Cardiac muscle cell (in vitro differentiated cells and primary cell): ENCODE measurements at places on chromosomes 5 and 9. TPM values are rescaled to one million over a fixed set of nuclear protein-coding genes. Genes with fewer than 3 reads are reported as not detected.

IL13 gene
- not detected in 2 replicates for total RNA-seq

DCP2 gene
- total RNA-seq = 20.7 and 23.9 TPM in 2 replicates

RNF183 gene
- 0.06 and 0.53 TPM in 2 replicates for total RNA-seq

DOCK2 gene
- total RNA-seq = 3.3 and 4.7 TPM in 2 replicates

ZNF622 gene
- 38.5 and 44.3 TPM in 2 replicates for total RNA-seq

PLAC8L1 gene
- total RNA-seq = not detected in 2 replicates

- DNase-seq = no peak
These were observed 172.7 kb upstream of the KLF9 start for GRCh38 chr9:70587201-70587600.

DNA sequence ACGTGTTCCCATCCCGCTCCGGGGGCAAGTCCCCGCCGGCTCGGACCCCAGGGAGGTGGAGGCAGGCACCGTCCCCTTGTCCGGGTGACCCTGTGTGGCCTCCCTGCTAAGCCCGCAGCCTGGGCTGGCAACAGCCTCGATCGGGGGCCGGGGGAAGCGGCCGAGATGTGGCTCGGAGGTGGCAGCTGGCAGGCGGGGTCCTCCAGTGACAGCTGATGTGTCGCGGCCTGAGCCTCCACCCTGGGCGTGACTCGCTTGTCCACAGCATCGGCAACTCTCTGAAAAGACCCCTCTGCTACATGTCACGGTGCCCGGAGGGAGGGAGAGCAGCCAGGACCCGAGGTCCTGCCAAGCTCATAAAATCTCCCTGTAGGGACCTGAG is 124.8 kb upstream of the IRX4 start:
- no peak for DNase-seq

DNA sequence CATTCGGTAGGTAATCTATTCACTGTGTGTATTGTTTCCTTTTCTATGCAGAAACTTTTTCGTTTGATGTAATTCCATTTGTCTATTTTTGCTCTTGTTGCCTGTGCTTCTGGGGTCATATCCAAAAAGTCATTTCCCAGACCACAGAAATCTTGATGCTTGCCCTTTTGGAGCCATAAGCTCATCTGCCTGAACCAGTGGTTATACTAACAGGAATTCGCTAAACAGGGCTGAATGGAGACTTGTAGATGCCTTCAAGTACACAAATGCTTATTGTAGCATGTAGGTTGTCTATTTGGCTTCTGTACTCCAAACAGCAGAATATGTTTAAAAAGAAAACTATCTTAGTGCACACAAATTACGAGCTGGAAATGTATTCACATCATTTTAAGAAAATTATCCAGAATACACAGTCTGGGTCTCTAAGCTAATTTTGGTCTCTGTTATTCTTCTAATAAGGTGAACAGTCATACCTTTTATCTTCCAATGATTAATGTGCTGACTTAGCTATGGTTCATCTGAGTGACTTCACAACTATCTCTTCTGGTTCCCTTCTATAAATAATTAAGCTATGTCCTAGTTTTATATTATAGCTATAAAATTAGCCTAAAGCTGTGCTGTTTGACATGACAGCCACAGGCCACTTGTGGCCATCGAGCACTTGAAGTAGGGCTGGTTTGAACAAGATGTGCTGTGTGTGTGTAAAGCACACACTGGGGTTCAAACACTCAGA is 87.6 kb downstream of the DAPK1 start:
- DNase-seq = no peak

DNA sequence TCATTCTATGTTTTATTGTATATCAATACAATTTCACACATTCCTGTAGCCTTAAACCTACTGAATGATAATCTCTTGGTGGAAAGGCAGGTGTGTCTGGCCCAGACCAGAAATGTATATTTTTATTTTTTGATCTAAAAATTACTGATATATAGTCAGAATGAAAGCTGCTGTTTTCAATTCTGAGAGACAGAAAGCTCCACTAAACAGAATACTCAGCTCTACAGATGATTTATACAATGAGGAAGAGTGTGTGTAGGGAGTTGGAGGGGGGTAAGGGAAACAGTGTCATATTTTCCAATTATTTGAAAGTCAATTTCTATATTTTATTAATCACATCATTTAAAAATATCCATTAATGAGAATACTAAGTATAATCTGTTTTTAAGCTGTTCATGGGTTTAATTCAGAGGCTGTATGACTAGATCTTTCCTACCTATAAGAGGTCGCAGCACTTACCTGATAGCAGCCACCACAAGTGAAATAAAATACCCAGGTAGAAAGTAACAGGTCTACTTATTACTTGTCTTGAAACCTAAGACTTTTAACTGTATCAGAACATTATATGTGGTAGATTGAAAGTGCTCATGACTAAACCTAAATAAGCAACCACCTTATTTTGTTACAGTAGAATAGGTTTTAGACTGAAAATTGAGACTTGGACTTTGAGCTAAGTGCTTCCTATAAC is 183.4 kb downstream of the TMC1 start:
- DNase-seq = no peak

DNA sequence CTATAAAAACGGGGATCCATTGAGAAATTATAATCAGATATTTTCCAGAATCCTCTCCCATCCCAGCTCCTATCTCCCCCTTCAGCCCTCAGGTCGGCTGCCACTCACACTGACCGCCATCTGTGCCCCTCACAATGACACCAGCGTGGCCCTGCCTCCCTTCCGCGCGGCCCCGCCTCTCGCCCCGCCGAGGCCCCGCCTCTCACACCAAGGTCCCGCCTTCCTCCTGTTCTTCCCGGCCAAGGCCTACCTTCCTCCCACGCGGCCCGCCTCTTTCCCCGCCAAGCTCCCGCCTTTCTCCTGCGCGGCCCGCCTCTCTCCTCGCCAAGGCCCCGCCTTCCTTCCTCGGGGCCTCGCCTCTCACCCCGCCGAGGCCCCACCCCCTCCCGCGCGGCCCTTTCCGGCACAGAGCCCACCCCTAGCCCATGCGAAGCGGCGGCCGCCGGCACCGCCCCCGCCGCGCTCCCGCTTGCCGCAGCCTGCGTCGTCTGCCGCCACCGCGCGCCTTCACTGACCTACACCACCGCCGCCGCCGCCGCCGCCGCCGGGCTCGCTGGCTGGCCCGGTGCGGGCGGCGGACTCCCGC is at the start of gene DNAJC21:
Gene DNAJC21, plus strand, starts transcription at position 426 of the 586 bp plus-strand sequence. CDS start 261 bp downstream, outside the sequence.
- DNase-seq = peak; percentile 99

DNA sequence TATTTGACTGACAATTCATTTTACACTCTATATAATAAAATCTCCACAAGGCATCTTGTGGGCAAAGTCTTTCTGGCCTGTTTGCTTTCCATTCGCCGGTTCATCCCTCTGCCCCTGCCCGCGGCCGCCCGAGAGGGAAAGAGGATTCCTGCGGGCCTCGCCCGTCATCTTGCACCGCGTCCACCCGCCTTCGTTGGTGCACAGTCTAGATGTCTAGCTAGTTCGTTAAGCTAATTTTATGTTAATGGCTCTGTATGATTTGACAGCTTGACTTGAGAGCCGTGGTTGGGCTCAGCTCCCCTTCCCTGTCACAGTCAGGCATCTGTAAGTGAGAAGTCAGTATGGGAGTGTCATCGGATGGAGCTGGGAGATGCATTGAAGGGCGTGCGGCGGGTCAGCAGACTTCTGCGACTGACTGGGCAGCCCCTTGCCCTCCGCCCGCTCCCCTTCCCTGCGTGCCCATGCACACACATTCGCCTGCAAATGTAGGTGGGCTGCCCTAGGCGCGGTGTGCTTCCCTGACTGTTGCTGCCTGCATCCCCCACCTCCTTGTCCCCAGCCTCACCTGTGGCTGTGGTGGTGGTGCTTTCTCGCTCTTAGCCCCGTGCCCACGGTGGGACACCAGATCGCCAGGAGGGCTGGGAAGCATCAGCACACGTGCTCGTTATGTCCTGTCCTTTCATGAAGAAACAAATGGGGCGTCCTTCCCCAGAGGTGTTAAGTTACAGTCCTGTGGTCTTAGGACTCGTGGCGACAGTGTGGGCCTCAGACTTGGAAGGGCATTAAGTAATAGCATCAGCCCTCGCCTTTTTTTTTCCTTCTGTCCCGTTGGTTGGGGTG is 25.9 kb upstream of the PRDM12 start:
- DNase-seq = peak; percentile 14

GRCh38 chr5:36576721-36577120 is 29.7 kb upstream of the SLC1A3 start:
- peak; percentile 56 for DNase-seq

GRCh38 chr5:108104448-108104847 is 277.4 kb downstream of the FBXL17 start:
- no peak for DNase-seq

DNA sequence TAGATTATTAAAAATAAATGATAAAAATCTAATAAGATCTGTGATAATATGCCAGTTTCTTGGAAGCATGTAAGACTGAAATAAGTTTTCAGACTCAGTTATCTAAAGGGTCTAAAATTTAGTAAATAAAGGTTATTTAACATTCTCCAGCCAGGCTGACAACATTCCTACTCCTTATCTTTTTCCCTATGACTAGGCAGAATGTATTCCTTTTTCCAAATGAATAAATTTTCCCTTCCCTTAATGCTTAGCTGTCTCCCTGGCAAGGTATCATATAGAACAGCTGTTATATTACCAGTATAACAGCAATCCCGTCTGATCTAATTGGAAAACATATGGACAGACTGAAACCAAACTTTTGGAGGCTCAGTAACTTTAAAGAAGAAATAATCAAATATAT is 13.0 kb downstream of the MEGF9 start:
- no peak for DNase-seq

DNA sequence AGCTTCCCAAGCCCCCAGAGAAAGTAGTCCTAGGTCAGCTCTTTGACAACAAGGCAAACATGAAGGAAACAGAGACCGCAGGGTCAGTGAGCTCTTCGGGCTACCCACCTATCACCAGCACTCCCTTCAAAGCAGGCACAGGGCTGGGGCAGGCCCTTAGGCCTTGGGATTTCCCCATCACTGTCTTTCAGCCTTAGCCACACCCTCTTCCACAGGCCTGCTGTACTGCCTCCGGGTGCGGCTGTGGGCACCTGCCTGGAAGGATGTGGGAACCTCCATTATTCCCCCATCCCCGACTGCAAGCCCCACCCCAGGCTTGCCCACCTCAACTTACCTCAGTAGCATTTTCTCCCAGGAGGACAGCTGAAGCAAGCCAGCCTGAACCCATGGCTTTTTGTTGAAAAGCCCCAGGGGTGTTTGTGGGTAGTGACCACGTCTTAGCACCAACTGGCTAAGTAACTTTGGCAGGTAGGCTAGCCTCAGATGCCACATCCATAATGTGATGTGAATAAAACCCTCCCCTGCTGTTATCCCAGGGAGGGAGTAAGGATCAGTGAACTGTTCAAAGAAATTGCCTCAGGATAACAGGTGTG is 100.2 kb downstream of the PIK3R1 start:
- no peak for DNase-seq

GRCh38 chr5:42956551-42956950 is 83.6 kb downstream of the ANXA2R start:
- no peak for DNase-seq

DNA sequence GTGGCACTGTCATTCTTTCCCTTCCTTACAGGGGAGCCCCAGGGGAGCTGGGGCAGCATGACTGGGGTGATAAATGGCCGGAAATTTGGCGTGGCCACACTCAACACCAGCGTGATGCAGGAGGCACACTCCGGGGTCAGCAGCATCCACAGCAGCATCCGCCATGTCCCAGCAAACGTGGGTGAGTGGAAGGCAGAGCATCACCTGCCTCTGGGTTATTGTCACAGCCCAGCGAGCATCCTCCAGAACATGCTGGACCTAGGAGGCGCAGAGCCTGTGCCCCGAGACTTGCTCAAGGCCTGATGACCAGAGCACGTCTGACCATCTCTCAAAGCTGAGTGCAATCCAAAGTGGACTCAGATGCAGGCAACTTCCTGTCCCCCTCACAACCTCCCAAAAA is 22.2 kb upstream of the ASS1 start:
- DNase-seq = no peak

GRCh38 chr5:169626779-169627178 is 10.3 kb upstream of the DOCK2 start:
- peak; percentile 96 for DNase-seq

- no peak for DNase-seq
These were observed 126.7 kb downstream of the PPP2R2B start for GRCh38 chr5:146751781-146752401.

DNA sequence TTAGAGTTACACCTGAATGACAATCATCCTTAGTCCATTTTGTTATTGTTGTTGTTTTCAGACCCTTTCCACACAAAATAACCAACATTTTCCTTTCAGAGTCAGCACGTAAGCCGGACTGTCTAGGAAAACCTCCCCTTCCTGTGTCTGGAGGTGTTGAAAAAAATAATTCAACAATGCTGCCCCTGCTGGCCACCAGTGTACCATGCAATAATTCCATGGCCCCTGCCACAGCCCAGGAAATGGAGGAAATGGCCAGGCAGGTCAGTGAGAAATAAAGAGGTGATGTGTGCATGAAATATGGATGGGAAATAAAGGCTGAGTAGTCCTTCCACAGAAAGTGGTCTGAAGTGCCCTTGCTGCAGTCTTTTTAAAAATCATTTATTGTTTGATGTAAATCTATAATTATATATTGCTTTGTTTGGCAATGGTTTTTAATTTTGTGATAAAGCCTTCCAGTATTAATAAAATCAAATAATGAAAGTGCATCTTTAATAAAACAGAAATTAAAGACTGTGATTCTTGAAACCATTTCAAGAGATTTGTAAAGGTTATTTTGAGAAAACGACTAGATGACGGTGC is 152.8 kb upstream of the PAPPA start:
- DNase-seq = peak; percentile 32

- no peak for DNase-seq
These were observed 339.2 kb upstream of the CDH9 start for GRCh38 chr5:27377626-27378025.

- peak; percentile 39 for DNase-seq
These were observed 9.9 kb downstream of the PLK2 start for GRCh38 chr5:58450018-58450417.

DNA sequence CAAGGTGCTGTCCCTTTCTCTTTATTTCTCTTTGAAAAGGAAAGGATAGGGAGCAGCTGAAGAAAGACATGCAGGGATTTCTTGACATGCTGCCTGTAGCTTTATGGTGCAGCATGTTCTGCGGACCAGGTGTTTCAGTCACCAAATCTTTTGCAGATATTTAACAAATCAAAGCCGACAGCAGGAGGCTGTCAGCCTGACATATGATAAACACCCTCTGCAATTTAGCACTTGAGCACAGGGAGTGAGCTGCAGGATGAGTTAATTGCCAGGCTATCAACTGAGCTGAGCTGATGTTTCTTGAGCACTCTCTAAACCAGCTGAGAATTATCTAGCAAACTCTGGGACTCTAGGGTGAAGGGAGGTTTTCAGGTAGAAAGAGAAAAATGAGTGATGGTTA is 212.8 kb upstream of the ATP10B start:
- DNase-seq = no peak

GRCh38 chr5:26833596-26833995 is 204.8 kb downstream of the CDH9 start:
- no peak for DNase-seq
